ENCODE measurements at places on chromosomes 5 and 9. TPM values are rescaled to one million over a fixed set of nuclear protein-coding genes. Genes with fewer than 3 reads are reported as not detected.

Gene DBH
- polyA plus RNA-seq, result not detected

Gene CDH10
- not detected for polyA plus RNA-seq

Gene CCDC152
- polyA plus RNA-seq, result 3.5 TPM

Gene AK8
- polyA plus RNA-seq, result not detected

Gene IFNA2
- polyA plus RNA-seq, result not detected

Gene LSM11
- polyA plus RNA-seq, result 2.9 TPM

Gene CARTPT
- polyA plus RNA-seq, result 0.51 TPM

Gene BNC2
- 0.36 TPM for polyA plus RNA-seq

GRCh38 chr9:87127978-87128614, 180.8 kb upstream of the GAS1 start:
- no peak overlapping the region for H3K27ac ChIP-seq
- H3K4me1 ChIP-seq, result no peaks in the 10 kb centered on the region
- no peak for DNase-seq
- no peaks in the 10 kb centered on the region for H3K27me3 ChIP-seq
- no peaks in the 10 kb centered on the region for H3K36me3 ChIP-seq
- no peak overlapping the region for H3K4me3 ChIP-seq

- H3K36me3 ChIP-seq, result no peaks in the 10 kb centered on the region
- no peak for DNase-seq
- no peak overlapping the region for H3K4me3 ChIP-seq
Measured at GRCh38 chr9:28332648-28333047, 759.4 kb upstream of the C9orf72 start.

DNA sequence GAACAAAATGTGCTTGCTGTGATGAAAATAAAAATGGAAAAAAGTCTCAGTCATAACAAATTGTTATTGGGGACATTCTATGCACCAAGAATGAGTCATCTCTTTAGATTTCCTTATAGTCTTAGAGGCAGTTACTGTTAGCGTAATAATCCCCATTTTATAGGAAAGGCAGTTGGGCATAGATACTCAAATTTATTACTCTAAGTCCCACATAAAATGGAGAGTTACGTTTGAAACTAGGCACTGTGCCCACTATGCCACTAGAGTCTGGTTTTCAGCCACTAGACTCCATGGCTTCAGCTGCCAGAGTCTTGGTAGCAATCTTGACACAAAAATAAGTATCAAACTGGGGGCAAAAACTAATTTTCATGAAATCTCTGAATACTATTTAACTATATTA, 317.9 kb upstream of the MEF2C start:
- DNase-seq, result no peak
- H3K27me3 ChIP-seq, result no peaks in the 10 kb centered on the region
- no peak overlapping the region for H3K4me3 ChIP-seq
- H3K36me3 ChIP-seq, result no peaks in the 10 kb centered on the region

- H3K36me3 ChIP-seq, result no peaks in the 10 kb centered on the region
- DNase-seq, result no peak
- H3K27me3 ChIP-seq, result no peaks in the 10 kb centered on the region
- H3K4me1 ChIP-seq, result peaks cover 2% of the 10 kb centered on the region
- H3K27ac ChIP-seq, result no peak overlapping the region
Measured at GRCh38 chr5:56513141-56513540, 280.0 kb upstream of the ANKRD55 start.

- no peak overlapping the region for H3K4me3 ChIP-seq
- no peak overlapping the region for H3K27ac ChIP-seq
- no peaks in the 10 kb centered on the region for H3K4me1 ChIP-seq
- no peaks in the 10 kb centered on the region for H3K36me3 ChIP-seq
- no peak for DNase-seq
- H3K27me3 ChIP-seq, result no peaks in the 10 kb centered on the region
Measured at GRCh38 chr5:2537378-2538145, 213.9 kb downstream of the IRX2 start.

DNA sequence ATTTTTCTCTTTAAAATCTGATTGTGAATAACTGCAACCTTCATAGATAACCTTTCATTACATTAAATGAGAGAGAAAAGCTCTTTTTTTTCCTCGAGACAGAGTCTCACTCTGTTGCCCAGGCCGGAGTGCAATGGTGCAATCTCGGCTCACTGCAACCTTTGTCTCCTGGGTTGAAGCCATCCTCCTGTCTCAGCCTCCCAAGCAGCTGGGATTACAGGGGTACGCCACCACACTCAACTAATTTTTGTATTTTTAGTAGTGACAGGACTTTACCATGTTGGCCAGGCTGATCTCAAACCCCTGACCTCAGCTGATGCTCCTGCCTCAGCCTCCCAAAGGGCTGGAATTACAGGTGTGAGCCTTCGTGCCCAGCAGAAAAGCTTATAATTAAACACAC, 69.9 kb upstream of the ERBIN start:
- H3K4me3 ChIP-seq, result no peak overlapping the region
- no peaks in the 10 kb centered on the region for H3K4me1 ChIP-seq
- no peaks in the 10 kb centered on the region for H3K27me3 ChIP-seq
- DNase-seq, result no peak

- no peaks in the 10 kb centered on the region for H3K4me1 ChIP-seq
- H3K27ac ChIP-seq, result no peak overlapping the region
- no peaks in the 10 kb centered on the region for H3K27me3 ChIP-seq
- no peaks in the 10 kb centered on the region for H3K36me3 ChIP-seq
- no peak for DNase-seq
Measured at GRCh38 chr5:116389601-116390000, 185.0 kb downstream of the SEMA6A start.

- H3K4me3 ChIP-seq, result no peak overlapping the region
- no peaks in the 10 kb centered on the region for H3K27me3 ChIP-seq
- H3K36me3 ChIP-seq, result no peaks in the 10 kb centered on the region
- H3K4me1 ChIP-seq, result no peaks in the 10 kb centered on the region
- H3K27ac ChIP-seq, result no peak overlapping the region
Measured at GRCh38 chr5:76419597-76420298, 16.7 kb downstream of the IQGAP2 start.

DNA sequence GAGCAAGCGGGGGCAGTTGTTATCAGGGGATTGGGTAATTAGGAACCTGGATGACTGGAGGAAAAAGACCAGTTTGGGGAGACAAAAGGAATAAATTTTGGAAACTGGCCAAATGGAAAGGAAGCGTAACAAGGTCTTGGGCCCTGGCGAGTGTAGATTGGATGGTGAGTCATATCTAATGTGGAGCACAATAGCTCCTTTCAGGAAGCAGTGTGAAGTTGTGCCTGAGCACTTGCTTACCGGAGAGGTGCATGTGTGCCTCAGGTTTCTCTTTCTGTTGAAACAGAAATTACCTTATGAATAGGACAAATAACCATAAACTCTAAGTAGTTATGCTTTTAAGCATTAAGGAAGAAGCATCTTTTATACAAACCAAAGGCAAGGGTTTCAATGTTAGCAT, 176.4 kb downstream of the KIF4B start:
- DNase-seq, result no peak
- no peaks in the 10 kb centered on the region for H3K4me1 ChIP-seq
- no peaks in the 10 kb centered on the region for H3K36me3 ChIP-seq
- no peak overlapping the region for H3K4me3 ChIP-seq
- no peak overlapping the region for H3K27ac ChIP-seq

- no peaks in the 10 kb centered on the region for H3K4me1 ChIP-seq
- H3K27me3 ChIP-seq, result no peaks in the 10 kb centered on the region
- no peak overlapping the region for H3K27ac ChIP-seq
- H3K36me3 ChIP-seq, result no peaks in the 10 kb centered on the region
Measured at GRCh38 chr5:134029156-134029555, 24.4 kb upstream of the VDAC1 start.

DNA sequence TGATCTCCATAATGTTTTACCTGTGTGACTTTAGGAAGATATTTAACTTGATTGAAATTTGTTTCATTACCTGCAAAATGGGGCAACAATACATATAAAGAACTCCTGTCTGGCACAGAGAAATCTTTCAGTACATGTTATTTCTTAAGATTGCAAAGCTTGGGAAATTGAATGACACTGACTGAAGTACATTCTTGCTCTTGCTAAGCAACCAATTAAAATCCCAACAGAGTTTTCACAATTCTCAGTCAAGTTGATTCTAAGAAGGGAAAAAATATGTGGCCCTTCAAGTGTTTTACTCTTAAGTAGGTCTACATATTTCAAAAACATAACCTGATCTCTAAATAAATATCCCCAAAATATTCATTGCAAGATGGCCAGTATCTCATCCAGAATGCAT, 2187.0 kb upstream of the ACO1 start:
- H3K4me3 ChIP-seq, result no peak overlapping the region
- no peaks in the 10 kb centered on the region for H3K4me1 ChIP-seq
- DNase-seq, result no peak
- H3K36me3 ChIP-seq, result no peaks in the 10 kb centered on the region
- no peaks in the 10 kb centered on the region for H3K27me3 ChIP-seq

- no peaks in the 10 kb centered on the region for H3K27me3 ChIP-seq
- DNase-seq, result no peak
- H3K27ac ChIP-seq, result no peak overlapping the region
- H3K36me3 ChIP-seq, result no peaks in the 10 kb centered on the region
- H3K4me3 ChIP-seq, result no peak overlapping the region
- H3K4me1 ChIP-seq, result no peaks in the 10 kb centered on the region
Measured at GRCh38 chr9:7165331-7165975, 407.7 kb downstream of the KDM4C start.

DNA sequence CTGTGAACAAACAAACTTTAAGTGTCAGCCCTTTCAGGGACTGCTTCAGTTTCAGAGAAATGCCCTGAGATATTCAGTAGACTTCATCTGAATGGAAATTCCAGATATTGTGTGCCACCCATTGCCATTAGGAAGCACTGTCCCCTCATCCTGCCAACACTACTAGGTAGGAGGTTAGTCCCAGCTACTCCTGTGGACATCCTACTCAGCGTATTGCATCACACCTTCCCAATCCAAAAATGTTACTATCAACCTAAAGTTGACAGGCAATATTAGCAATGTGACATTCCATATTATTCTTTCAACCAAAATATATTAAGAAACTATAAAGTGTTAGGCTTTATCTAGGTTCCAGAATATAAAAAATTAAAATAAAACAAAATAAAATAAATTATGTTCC, 552.0 kb upstream of the ST8SIA4 start:
- H3K4me3 ChIP-seq, result no peak overlapping the region
- H3K27ac ChIP-seq, result no peak overlapping the region
- DNase-seq, result no peak
- no peaks in the 10 kb centered on the region for H3K27me3 ChIP-seq

DNA sequence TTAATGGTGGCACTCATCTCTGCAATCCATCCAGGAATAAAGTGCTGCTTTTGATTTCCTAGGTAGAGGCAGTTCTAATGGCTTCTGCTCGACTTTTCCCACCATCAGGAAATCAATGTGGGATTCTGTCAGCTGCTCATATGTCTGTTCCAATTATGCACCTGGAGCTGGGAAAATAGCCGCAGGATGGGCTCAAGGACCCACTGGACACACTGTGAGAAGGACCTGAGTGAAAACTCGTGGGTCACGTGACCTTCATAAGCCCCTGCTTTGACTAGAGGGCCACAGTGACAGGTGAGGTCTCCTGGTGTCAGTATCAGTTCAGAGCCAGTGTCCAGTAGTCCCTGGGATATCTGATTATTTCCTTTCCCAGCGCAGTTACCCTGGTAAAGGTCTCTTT, 17.9 kb upstream of the PTGES start:
- H3K4me3 ChIP-seq, result no peak overlapping the region
- DNase-seq, result no peak
- no peaks in the 10 kb centered on the region for H3K4me1 ChIP-seq
- H3K27ac ChIP-seq, result no peak overlapping the region

- no peak for DNase-seq
- H3K36me3 ChIP-seq, result no peaks in the 10 kb centered on the region
- H3K27ac ChIP-seq, result no peak overlapping the region
- H3K27me3 ChIP-seq, result no peaks in the 10 kb centered on the region
- no peaks in the 10 kb centered on the region for H3K4me1 ChIP-seq
Measured at GRCh38 chr5:168658394-168658793, 79.2 kb upstream of the PANK3 start.

GRCh38 chr5:88226881-88227450, 41.7 kb downstream of the TMEM161B start:
- H3K4me3 ChIP-seq, result no peak overlapping the region
- no peaks in the 10 kb centered on the region for H3K27me3 ChIP-seq
- no peaks in the 10 kb centered on the region for H3K4me1 ChIP-seq

DNA sequence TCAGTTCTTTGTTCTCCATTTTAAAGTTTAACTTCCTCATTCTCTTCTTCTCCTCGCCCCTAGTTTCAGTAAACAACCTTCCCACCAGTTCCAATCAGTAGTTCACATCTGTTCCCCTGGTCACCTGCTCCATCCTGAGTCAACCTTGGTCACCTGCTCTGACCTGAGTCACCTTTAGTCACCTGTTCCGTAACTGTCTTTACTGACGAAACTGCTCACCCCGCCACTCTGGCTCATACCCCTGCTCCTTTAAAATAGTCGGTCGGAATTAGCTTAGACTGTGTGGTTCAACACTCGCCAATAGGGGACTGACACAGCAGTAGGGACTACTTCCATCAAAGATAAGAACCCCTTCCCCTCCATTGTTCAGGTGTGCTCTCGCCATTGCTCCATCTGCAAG, 76.3 kb upstream of the GPBP1 start:
- no peak overlapping the region for H3K4me3 ChIP-seq
- H3K36me3 ChIP-seq, result no peaks in the 10 kb centered on the region
- no peak overlapping the region for H3K27ac ChIP-seq
- H3K27me3 ChIP-seq, result no peaks in the 10 kb centered on the region
- DNase-seq, result no peak

DNA sequence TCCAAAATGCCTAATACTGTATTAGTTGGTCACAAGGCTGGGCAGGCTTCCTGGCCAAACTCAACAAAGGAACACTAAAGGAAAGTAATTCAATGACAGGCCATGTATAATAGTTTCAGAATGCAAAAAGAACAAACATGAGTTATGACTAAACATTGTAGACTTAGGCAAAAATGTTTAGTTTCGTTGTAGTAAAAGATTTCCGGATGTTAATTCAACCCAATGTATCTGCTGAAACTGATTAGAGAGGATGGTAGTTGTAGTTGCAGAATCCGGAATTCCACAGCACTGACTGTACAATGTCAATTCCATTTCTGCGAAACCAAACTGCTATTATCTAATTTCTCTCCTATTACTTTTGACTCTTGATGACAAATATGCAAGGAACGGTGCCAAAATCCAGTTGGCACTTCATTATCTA, 117.9 kb upstream of the FST start:
- no peaks in the 10 kb centered on the region for H3K27me3 ChIP-seq
- H3K27ac ChIP-seq, result no peak overlapping the region
- H3K36me3 ChIP-seq, result no peaks in the 10 kb centered on the region
- no peak overlapping the region for H3K4me3 ChIP-seq

DNA sequence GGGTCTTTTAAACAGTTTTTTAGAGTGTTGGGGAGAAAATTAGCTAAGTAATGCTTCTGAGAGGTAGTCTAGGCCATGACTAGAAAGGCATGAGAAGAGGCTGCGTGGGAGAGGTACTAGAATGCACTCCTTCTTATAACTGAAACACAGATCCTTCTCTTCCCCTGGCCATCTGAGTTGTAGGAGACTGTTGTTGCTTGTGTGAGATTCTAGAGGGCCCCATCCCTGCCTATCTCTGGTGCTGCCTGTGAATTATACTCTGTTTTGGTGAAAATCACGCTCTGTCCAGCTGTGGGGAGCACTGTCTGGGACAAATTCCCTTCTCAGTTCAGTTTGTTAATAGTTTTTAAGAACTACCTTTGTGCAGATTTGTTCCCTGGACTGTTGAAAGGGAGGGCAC, 37.5 kb downstream of the MAP1B start:
- peaks cover 38% of the 10 kb centered on the region for H3K4me1 ChIP-seq
- H3K36me3 ChIP-seq, result peaks cover 5% of the 10 kb centered on the region
- H3K27ac ChIP-seq, result peak overlapping the region; percentile 93
- no peaks in the 10 kb centered on the region for H3K27me3 ChIP-seq

GRCh38 chr5:177498013-177498787, 796 bp upstream of the PDLIM7 start:
- H3K4me3 ChIP-seq, result peak overlapping the region; percentile 5
- no peaks in the 10 kb centered on the region for H3K27me3 ChIP-seq
- no peaks in the 10 kb centered on the region for H3K36me3 ChIP-seq

- peak overlapping the region; percentile 64 for H3K27ac ChIP-seq
- H3K27me3 ChIP-seq, result no peaks in the 10 kb centered on the region
- no peak for DNase-seq
- no peaks in the 10 kb centered on the region for H3K36me3 ChIP-seq
- H3K4me1 ChIP-seq, result no peaks in the 10 kb centered on the region
Measured at GRCh38 chr9:130713286-130713960, 19.8 kb downstream of the EXOSC2 start.
